ENCODE measurements at places on chromosomes 6 and 20.

DNA sequence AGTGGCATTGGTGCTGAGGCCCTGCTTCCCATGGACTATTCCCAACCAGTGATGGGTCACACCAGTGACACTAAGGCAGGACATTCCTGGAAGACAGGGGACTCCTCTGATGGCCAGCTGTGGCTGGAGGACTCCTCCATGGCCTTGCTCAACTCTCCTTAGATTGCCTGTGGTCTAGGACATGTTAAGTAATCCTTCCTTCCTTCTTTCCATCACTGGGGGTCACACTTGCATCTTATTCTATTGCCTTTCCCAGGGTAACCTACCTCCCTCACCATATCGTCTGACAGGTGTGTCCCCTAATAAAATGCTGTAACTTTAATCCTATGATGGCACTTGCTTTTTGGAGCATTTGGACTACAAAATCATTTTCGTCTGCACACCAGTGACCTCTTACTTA, 24.5 kb upstream of the HLA-A start:
- no peak for DNase-seq

- no peak for DNase-seq
These were observed at the start of gene SAMD5 for GRCh38 chr6:147508042-147508865. SAMD5 (plus strand) TSS chr6:147508690; CDS start chr6:147508929, 239 bp downstream.

- DNase-seq = no peak
These were observed 1.4 kb downstream of the FYN start for GRCh38 chr6:111871725-111872400.

GRCh38 chr6:13453771-13454251, 33.6 kb downstream of the GFOD1 start:
- no peak for DNase-seq

- no peak for DNase-seq
These were observed 231.3 kb upstream of the MARCKS start for GRCh38 chr6:113625850-113626249.

- no peak for DNase-seq
These were observed 7.5 kb upstream of the BFSP1 start for GRCh38 chr20:17538517-17539170.
